ENCODE measurements at places on chromosomes 12 and 14.

DNA sequence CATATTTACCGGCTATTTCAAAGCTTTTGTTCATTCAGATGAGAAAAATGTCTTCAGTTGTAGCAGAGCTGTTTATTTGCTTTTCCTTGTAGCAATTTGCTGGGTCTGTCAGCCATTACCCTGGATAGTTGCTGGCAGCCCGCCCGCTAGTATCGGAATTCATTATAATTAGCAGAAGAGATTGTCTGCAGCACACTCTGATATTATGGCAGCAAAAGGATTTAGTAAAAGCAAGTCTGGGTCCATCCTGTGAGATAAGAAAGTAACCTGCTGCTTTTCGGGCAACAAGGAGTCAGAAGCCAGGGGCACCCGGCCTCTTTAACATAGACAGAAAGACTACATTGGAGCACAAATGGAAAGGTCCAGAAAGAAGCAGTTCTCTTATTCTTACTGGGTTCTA is 6.1 kb upstream of the SLC35E3 start:
- no peak for DNase-seq

- DNase-seq: no peak
These were observed 55.3 kb downstream of the DERA start for GRCh38 chr12:15966426-15966825.

DNA sequence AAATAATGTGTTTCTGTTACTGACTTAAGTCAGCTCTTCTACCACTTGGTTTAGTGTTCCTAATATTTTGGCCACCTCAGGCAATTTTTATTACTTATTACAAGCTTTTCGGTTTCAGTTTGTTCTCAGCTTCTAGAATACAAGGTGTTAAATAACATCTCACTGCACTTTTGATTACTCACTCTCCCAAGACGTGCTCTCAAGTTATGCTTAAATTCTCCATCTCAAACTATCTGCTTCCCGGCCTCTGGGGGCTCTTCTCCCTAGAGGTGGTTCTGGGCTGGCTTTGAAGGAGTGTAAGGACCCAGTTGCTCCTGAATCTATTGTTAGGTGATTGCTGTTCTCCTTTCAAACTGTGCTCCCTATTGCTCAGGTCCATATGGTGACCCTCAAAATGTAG is 193.9 kb upstream of the DDHD1 start:
- no peak for DNase-seq

DNA sequence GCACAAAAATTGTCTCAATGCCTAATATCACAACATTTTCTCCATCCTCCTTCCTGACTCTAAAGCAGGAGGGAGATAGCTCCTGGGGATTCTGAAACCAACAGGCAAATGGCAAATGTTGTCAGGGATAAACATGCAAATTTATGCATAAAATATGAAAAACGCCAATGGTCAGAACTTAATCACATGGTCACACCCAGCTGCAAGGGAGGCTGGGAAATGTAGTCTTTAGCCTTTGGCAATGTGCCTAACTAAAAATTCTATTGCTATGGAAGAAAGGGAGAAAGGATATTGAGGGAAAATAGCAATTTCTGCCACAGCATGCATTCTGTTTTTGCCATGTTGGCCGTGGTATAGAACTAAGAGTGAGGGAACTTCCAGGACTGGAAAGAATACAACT is 11.7 kb upstream of the OASL start:
- DNase-seq: no peak

DNA sequence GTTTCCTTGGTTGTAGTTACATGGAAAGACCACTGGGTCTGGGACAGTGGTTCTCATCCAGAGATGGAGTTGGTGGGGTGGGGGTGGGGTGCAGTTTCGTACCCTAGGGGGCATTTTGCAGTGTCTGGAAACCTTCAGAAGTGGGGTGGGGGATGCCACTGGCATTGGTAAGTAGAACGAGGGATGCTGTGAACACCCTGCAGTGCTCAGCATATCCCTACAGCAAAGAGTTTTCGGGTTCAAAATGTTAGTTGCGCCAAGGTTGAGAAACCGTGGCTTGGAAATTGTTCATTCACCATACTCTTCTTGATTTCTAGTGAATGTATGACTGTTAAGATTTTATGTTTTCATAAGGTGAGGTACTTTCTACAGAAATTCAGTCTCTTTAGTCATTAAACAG is 28.7 kb downstream of the TRAF3 start:
- DNase-seq: no peak

GRCh38 chr12:107493666-107494065 is 191.9 kb upstream of the PWP1 start:
- no peak for DNase-seq

DNA sequence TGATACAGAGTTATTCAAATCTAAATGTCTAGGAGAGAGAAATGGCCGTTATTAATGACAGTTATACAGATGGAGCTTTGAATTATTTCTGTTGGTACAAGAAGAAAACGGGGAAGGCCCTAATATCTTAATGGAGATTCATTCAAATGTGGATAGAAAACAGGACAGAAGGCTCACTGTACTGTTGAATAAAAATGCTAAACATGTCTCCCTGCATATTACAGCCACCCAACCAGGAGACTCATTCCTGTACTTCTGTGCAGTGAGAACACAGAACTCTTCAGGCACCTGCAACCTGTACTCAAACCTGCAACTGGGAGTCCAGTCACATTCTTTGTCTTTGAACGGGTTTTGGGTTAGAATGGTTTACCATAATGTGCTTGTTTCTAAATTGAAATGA is 403.2 kb downstream of the DAD1 start:
- DNase-seq: no peak

DNA sequence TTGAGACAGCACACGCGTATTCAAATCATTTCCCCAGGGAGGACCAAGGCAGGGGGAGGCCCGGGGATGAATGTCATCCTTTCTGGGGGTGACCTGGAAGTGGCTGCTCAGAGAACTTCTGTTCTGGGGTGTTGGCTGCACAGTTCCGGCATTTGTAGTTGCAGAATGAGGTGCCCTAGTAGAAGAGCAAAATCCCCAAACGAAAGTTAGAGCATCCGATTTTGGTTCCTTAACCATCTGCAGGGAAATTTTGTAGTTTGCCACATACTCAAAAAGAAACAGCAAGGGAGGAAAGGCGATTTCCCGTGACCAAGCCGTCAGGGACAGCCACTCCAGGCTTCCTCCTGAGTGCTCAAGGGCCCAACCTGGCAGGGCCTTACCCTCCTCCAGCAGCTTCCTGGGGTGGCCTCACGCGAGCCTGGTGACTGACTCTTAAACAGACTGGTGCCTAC is 13.0 kb upstream of the TRAF3 start:
- no peak for DNase-seq

DNA sequence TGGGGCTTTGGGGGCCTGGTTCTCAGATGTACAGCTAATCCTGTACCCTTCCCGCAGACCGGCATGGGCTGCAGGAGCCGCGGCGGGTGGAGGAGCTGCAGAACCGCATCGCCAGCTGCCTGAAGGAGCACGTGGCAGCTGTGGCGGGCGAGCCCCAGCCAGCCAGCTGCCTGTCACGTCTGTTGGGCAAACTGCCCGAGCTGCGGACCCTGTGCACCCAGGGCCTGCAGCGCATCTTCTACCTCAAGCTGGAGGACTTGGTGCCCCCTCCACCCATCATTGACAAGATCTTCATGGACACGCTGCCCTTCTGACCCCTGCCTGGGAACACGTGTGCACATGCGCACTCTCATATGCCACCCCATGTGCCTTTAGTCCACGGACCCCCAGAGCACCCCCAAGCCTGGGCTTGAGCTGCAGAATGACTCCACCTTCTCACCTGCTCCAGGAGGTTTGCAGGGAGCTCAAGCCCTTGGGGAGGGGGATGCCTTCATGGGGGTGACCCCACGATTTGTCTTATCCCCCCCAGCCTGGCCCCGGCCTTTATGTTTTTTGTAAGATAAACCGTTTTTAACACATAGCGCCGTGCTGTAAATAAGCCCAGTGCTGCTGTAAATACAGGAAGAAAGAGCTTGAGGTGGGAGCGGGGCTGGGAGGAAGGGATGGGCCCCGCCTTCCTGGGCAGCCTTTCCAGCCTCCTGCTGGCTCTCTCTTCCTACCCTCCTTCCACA is 7.6 kb downstream of the NR4A1 start:
- DNase-seq: no peak

DNA sequence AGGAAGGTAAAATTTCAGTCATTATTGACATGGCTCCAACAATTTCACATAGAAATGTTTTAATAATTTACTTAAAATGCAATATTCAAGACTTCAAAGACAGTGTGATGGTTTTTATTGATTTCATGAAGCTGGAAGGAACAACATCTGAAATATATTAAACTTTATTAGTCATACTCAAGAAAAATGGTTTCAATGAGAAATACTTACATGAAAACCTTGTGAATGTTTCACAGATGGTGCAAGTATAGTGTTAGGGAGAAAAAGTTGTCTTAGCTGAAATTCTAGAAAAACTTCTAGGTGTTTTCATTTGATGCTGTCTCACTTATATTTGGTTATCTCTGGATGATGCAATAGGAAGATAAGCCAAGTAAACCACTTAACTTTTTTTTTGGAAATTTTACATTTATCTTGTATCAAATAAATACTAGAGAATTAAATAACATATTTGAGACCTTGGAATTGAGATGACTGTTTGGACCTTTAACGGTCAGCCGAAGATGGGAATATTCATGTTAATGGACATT is 65.5 kb downstream of the PELI2 start:
- no peak for DNase-seq

GRCh38 chr14:101535232-101535631 is 26.1 kb upstream of the DIO3 start:
- no peak for DNase-seq

DNA sequence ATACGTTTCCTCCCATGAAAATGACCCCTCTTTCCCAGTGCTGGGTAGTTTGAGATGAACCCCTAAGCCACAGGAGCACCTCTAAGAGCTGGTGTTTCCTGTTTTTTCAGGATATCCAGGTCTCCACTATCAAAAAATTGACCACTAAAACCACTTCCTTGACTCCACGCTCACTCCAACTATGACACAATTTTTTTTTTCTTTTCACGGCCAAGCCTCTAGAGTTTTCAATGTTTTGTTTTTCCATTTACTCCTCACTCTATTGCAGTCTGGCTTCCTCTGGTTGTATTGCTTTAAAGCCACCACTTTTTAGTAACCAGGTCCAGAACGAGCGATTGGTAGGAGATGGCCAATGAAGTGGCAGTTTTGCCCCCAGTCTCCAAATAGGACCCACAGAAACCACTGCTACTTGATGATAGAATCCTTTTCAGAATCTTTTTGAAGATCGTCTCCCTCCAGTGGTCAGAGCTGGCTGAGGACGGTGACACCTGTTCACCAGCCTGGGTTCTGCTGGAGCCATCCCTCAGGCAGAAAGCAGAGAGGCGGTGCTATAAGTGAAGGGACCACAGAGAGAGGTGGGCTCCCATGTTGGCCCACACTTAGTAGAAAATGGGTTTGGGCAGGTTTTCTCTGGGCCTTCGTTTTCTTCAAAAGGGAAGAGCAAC is 454.4 kb downstream of the VRK1 start:
- no peak for DNase-seq

- DNase-seq: no peak
These were observed 3.8 kb downstream of the NR4A1 start for GRCh38 chr12:52054833-52055730.

- DNase-seq: no peak
These were observed 604 bp downstream of the HCFC2 start for GRCh38 chr12:104064842-104065427.

DNA sequence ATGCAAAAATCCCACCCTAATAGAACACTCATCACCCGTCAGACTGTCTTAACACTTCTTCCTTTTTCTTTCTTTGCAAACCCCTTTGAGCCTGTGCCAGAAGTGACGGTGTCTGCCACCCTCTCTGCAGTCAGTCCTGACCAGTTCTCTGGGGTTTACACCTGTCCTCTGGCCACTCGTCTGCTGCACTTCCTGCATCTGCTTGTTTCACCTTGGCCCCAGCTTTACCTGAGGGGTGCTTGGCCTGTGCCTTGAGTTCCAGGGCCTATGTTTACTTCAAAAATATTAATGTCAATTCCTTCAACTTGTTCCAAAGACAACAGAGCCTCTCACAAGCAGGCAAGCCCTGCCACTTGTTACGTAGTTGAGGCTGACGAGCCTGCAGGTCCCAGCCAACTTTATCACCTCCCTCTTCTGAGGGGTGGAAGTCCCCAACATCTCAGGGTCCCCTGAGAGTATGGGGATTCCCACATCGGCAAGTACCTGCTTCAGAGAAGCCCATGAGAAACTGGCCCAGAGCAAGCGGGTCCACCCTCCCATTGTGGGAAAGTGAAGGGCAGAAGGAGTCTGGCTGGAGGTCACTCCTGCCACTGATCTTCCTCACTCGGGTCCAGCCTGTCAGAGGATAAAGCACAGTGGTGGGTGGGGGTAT is 205.4 kb downstream of the DAD1 start:
- no peak for DNase-seq

DNA sequence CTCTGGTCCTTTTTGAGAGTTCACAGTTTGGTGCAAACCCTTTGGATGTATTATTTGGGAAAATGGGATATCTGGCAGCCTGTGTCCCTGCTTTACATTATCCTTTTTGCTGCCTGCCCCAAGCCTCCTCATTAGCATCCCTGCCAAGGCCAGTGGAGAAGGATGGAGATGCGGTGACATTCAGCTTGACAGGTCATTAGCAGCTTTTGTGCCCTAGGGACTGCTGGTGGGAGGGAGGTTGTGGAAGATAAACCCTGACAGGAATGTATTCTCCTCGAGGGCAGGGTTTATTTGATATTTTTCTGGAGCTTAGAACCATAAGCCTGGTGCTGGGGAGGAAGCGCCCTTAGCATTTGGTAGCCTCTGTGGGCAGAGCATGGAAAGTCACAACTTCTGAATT is 49.3 kb downstream of the PTPN11 start:
- DNase-seq: no peak

- no peak for DNase-seq
These were observed 505.1 kb downstream of the NELL2 start for GRCh38 chr12:44370982-44371381.

DNA sequence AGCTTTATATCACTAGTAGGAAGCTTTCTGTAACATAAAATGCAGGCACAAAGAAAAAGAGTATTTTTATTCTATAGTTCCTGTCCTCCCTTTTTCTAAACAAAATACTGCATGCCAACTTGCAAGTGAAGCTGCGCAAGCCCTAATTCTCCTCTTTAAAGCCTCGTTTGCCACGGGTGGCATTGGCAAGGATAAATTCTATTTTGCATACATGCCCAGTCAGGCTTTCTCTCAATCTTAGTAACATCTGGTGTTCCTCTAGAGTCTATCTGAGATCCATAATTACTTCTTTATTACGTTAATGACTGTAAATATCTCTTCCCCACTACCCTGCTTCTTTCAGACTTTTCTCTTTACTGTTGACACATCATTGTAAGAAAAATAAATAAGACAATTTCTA is 97.1 kb upstream of the DAAM1 start:
- DNase-seq: no peak

DNA sequence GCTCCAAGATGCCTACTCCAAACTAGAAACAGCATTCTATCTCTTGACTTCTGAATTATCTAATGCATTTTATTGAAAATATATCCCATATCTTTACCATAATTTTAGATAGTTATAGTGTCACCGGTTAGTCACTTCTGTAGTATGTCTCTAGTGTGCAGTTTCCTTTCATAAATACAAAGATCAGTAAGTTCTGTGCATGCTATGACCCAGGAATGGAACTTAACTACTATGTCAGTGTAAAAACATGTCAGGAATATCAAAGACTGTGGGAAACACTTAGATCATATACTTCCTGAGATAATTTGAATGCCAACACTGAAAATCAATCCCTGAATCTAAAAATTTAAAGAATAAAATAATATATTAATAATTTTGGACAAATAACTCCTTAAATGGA is 237.6 kb downstream of the ATXN7L3B start:
- no peak for DNase-seq

GRCh38 chr12:128266541-128267130 is 334 bp upstream of the TMEM132C start:
- no peak for DNase-seq

- no peak for DNase-seq
These were observed 20.0 kb upstream of the GCH1 start for GRCh38 chr14:54922598-54922997.

GRCh38 chr12:59191372-59191771 is 271.1 kb upstream of the LRIG3 start:
- no peak for DNase-seq

All from activated CD8-positive, alpha-beta memory T cell treated with anti-CD3 and anti-CD28 coated beads for 1 hour (primary cell).